ENCODE measurements at places on chromosomes 2 and 18.

DNA sequence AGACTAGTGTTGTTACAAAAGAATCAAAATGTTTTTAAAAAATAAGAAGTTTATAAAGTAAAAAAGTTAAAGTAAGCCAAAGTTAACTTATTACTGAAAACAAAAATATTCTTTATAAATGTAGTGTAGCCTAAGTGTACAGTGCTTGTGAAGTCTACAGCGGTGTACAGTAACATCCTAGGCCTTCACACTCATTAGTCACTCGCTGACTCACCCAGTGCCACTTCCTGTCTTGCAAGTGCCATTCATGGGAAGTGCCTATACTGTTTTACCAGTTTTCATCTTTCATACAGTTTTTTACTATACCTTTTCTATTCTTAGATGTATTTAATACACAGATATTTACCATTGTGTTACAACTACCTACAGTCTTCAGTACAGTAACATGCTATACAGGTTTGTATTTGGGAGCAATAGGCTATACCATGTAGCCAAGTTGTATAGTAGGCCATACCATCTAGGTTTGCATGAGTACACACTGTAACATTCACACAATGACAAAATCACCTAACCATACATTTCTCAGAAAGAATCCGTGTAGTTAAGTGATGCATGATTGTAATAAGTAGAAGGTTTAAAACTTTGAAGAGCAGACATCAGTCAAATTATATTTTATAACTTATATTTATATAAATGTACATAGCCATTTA, 13.4 kb downstream of the SERPINB7 start:
- DNase-seq = peak; percentile 24

- no peak for DNase-seq
Measured at GRCh38 chr2:142865924-142866323, 11.5 kb upstream of the KYNU start.

DNA sequence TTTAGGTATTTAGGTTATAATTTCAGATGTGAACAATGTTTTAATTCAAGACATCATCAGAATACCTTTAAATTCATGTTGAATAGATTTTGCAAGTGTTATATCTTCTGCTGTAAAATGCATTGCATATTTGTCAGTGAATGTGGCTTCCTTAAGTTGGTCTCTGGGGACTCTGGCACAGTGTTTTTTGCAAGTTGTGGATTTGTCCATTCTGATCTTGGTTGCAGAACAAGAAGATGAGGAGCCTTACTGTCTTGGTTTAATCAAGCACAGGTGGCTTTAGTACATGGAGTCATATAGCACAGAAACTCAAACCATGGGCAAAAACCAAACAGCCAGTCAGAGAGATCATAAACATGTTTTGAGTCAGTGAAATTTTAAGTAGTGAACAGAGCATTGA, 135.7 kb downstream of the ARHGAP28 start:
- DNase-seq = no peak

DNA sequence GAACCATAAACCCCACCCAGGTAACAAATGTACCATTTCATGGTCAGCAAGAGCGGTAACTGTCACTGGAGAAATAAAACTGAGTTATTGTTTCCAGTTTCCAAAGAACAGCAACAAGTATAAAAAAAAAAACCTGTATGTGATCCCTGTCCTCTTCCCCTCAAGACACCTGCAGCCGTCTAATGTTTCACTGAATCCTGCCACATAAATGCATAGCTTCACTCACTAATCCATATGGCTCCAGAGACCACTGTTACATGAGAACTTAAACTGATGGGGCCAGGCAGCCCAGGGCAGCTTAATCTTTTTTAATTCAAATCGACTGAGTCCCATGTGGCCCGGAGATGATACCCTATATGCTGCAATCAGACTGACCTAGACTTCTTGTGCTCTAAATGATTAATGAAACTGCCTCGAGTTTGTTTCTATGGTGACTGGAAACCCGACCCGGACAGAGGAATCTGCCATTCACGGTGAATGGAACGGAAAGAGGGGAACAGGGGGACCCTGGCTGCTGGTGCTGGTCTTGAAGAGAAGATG, 60.9 kb upstream of the SIX2 start:
- no peak for DNase-seq

- DNase-seq = no peak
Measured at GRCh38 chr2:238081150-238081549, 19.0 kb upstream of the ESPNL start.

GRCh38 chr2:162092658-162093556, 18.9 kb upstream of the DPP4 start:
- no peak for DNase-seq

DNA sequence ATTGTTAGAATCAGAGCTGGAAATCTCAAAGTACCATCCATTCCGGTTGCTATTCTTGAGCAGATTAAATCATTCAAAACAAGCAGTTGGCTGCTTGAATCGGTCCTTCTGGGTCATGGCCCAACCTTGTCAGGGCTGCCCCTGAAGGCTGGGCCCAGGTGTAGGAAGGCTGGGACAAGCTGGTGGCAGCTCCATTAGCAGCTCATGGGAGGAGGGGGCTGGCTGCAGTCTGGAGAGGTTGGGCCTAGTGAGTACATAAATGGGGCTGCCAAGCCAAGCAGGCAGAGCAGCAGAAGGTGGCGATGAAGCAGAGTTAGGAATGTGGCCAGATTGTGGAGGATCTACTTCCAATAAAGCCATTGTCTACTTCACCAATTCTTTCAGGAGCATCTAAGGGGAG, 81.4 kb downstream of the ADCYAP1 start:
- DNase-seq = no peak

- DNase-seq = peak; percentile 69
Measured at GRCh38 chr2:73979021-73979420, 5.7 kb upstream of the TET3 start.

GRCh38 chr2:19971691-19972090, 18.2 kb downstream of the WDR35 start:
- DNase-seq = no peak

GRCh38 chr2:143558665-143559064, 429.4 kb downstream of the ARHGAP15 start:
- no peak for DNase-seq

DNA sequence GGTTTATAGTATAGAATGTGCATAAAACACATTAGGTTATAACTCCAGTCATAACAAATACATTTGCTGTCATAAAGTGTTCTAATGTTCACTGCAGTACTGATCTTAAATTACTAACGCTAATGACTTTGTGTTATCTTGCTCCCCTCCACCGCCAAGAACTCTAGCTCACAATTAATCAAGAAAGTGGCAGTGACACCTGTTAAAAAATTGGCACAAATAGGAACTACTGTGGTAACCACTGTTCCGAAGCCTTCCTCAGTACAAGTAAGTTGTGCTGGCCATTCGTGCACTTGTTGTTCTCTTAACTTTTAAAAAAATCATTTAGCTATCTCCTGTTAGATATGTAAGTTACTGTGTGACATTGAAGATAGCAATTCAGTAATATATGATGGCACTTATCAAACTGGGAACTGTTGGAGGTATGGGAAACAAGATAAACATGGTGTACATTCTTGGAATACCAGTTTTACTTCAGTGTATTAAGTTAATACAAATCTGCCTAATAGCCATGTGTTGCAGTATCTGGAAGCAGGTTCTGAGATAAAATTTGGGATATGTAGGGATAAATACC, 41.2 kb downstream of the TAF4B start:
- no peak for DNase-seq

DNA sequence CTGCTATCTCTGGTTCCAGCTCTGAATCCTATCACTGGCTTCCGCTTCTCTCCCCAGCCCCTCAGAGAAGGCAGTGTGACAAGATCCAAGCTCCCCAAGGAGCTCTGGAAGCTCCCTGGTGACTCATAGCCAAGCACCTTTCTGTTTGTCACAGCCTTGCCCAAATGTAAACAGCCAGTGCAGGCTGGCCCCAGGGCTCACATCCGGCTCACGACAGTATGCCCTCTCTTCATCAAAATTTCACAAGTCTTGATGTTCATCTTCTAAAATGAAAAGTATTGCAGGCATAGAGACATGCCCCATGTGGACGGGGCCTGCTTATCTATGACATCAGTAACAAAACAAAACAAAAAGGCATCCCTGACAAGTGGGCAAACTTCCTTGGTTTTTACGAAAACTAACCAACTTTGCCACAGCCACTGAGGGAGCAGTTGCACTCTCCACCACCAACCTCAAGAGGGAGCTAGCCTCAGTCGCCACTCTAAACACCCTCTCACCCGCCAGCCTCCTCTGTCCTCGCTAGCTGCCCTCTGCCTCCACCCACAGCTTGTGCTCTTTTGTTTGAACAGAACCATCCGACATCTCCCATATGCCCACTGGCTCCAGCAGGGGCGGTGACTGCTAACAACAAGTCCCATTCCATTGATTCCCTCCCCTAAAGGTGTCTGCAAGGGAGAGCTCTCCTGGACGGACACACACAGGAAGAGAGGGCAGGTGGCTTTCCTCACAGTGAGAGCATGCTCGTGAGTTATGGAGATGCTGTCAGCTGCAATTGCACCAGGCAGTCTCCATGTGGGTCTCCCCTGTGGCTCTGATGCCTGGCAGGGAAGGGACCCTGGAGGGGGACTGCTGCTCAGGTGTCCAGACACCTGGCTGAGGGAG, 71.0 kb upstream of the DAPL1 start:
- no peak for DNase-seq

DNA sequence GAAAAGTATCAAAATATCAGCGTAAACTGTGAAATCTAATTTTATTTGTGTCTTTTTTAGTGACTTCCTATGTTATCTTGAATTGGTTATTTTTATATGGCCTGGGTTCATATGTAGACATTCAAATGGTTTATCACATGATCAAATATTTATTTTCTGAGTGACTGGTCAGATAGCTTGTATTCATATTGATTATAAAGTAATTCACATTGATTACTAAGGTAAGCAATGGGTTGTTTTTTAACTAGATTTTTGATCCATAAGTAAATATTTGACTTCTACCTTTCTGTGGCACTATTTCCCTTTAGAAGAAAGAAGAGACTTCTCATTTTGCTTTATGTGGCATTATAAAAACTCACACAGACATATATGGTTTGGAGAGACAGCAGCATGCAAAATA, 260.5 kb downstream of the TCF4 start:
- no peak for DNase-seq

GRCh38 chr2:205814039-205814364, 131.7 kb downstream of the NRP2 start:
- DNase-seq = no peak

GRCh38 chr2:113112441-113112840, 15.0 kb upstream of the IL1RN start:
- no peak for DNase-seq

GRCh38 chr2:206001912-206002311, 84.1 kb downstream of the INO80D start:
- no peak for DNase-seq

DNA sequence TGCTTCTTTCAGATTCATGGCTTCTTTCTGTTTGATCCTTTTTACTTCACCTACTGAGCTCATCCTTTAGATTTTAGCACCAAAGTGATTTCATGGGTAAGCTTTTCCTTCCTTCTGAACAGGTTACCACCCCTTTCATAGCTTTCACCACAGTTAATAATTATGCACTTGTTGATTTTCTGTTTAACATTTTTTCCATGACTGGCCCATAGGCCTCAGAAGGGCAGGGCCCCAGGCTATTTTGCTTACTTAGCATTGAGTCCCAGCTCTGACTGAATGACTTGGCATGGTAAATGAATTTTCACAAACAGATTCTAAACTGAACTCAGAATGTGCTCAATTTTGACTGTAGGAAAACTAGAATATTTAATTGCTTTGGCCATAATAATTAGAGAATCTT, 177.0 kb downstream of the GCA start:
- no peak for DNase-seq

DNA sequence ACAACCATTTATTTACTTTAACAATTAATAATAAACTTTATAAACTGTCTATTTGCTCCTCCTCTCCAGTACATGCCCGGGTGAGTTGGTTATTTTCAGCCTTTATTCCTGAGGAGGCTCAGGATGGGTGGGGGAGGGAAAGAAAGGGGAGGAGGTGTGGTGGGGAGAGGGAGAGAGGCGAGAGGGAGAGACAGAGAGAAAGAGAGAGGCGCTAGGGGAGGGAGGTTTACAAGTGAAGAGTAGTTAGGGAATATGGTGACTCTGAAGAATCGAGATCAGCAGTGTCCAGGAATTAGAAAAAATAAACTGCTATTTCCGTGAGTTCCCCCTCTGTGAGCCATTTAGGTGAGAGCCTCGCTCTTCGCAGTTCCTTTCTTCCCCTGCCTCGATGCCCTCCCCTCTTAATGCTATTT, 138.9 kb downstream of the MEIS1 start:
- no peak for DNase-seq

- DNase-seq = no peak
Measured at GRCh38 chr2:33118651-33119050, 171.9 kb downstream of the LTBP1 start.

Data from activated T-cell treated with anti-CD3 and anti-CD28 coated beads for 4 hours (primary cell).